Small intestine (tissue), 16 donors: ENCODE measurements at places on chromosomes 7 and 10. TPM values are rescaled to one million over a fixed set of nuclear protein-coding genes. Genes with fewer than 3 reads are reported as not detected.

RNF133 gene
- polyA plus RNA-seq: not detected

DGKI gene
- 0.35 TPM for polyA plus RNA-seq

ITGB1 gene
- 226 TPM for polyA plus RNA-seq

PLXNA4 gene
- polyA plus RNA-seq: not detected

EPHB4 gene
- polyA plus RNA-seq: 2.7 TPM

COL28A1 gene
- polyA plus RNA-seq: 1.4 TPM

BBIP1 gene
- polyA plus RNA-seq: 19.0 TPM

HNRNPA2B1 gene
- polyA plus RNA-seq: 600 TPM

CD36 gene
- 27.3 TPM for polyA plus RNA-seq

SPACDR gene
- polyA plus RNA-seq: not detected

USP6NL gene
- polyA plus RNA-seq: 18.1 TPM

HDAC9 gene
- 2.7 TPM for polyA plus RNA-seq

MARVELD1 gene
- polyA plus RNA-seq: 35.2 TPM

ASB10 gene
- polyA plus RNA-seq: not detected

VIM gene
- polyA plus RNA-seq: 531 TPM

GTF2IRD1 gene
- polyA plus RNA-seq: 1.6 TPM

SFXN4 gene
- polyA plus RNA-seq: 35.4 TPM

AGR2 gene
- polyA plus RNA-seq: 128 TPM

ELFN1 gene
- polyA plus RNA-seq: not detected

FEZF1 gene
- not detected for polyA plus RNA-seq

SLC26A5 gene
- polyA plus RNA-seq: not detected

NPC1L1 gene
- polyA plus RNA-seq: 42.7 TPM

KCNIP2 gene
- polyA plus RNA-seq: 2.5 TPM

GRID2IP gene
- polyA plus RNA-seq: 0.90 TPM

HYAL4 gene
- polyA plus RNA-seq: not detected

PNLIPRP2 gene
- 51.9 TPM for polyA plus RNA-seq

PTF1A gene
- polyA plus RNA-seq: not detected
